Suprapubic skin (tissue), 4 donors: ENCODE measurements at places on chromosomes 16 and 17.

DNA sequence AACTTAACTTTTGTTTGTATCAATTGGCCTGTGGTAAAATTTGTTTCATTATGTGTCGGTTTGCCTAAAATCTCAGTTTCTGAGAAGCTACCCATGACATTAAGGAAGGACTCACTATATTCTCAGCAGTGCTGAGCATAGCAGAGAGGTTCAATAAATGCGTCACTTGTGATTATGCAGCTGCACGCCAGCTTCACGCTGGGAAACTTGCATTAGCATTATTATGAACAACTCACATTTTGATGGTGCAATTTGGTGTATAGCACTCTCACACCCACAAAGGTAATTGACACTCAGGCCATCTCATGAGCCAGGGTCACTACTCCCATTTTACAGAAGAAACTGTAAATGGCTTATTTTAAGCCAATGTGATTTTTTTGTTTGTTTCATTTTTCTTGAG lies 80.6 kb upstream of the SALL1 start:
- DNase-seq: no peak

DNA sequence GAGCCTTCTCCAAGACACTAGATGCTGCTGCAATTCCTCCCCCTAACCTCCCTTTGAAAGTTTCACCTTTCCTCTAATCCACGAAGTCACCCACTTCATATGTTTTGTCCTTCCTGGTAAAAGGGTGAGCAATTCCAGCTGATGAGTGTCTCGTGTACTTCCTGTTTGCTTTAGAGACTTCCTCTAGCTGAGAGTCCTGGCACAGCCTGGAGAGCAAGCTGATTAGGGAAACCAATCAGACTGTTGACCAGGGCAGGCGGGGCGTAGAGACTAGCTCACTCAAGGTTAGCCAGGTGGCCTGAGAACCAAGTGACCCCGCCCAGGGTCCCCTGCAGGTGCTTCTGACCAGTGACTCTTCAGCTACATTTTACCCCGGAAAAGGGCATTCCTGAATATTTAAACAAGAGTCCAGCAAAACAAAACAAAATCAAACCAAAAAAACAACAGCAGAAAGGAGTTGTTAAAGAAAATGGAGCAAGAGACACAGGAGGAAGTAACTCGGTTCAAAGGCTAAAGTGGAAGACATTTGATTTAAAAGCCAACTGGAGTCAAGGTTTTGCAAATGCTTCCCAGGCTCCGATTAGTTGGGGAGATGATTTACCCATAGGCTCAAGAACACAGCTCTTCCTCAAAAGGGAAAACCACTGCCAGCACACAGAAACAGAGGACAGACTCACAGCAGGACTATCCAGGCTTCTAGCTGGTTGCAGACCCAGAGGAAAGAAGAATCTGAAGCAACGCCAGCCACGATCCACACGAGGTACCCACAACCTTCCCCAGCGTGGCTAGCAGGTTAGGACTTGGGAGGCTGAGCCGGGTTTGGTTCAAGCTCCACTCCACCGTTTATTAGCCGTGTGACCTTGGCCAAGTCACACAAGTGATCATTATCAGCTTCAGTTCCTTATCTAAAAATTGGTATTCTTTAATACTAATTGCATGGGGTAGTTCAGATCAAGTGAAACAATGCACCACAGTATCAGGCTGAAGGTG lies 13.4 kb downstream of the HSPB9 start:
- no peak for DNase-seq

GRCh38 chr17:79031996-79032875 lies 8.3 kb downstream of the C1QTNF1 start:
- DNase-seq: peak; percentile 61

GRCh38 chr17:55177855-55178217 lies 86.9 kb upstream of the HLF start:
- no peak for DNase-seq

DNA sequence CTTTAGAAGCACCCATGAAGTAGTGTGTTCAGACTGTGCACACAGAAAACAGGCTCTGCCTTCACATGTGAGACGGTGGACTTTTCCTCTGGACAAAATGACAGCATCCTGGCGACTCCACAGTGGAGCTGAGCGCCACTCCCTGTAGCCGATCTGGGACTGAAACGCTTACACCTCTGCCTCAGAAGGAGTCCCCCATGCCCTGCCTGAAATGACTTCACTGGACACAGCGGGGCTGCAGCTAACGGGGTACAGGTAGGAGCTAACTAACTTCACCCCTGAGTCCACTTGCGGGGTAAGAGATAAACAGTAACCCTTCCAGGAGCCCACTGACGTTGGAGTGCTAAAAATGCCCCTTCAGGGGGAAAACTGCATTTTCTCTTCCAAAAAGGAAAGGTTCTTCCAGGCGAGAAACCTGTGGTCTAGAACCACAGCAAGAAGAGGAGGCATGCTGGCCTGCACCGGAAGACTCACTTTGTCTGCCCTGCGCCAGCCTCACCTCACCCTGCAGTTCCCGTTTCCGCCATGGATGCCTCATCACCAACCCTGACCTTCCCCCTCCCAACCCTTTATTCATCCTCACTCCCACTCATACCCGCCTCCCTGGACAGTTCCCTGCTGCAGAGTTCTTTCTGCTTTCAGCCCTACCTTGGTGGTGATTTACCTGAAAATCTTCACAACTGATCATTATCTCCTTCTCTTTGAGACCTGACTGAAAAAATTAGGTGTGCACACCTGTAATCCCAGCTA lies 19.4 kb upstream of the ENDOV start:
- DNase-seq: no peak

DNA sequence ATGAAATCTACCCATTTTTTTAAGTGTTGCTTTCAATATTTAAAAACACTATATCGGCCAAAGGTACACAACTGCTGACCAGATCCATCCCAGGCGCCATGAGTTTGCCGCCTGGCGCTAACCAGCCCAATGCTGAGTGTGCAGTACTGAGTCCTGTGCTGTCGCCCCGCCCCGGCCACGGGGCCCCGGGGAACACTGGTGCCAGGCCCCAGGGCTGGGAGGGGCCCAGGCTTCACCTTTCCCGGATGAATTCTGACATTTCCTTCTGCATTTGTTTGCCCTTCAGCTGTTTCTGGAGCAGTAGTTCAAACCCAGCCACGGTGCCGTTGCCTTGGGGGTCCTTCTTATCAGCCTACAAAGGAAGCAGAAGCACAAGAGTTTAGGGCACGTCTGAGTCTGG lies 37.8 kb upstream of the RCVRN start:
- no peak for DNase-seq

DNA sequence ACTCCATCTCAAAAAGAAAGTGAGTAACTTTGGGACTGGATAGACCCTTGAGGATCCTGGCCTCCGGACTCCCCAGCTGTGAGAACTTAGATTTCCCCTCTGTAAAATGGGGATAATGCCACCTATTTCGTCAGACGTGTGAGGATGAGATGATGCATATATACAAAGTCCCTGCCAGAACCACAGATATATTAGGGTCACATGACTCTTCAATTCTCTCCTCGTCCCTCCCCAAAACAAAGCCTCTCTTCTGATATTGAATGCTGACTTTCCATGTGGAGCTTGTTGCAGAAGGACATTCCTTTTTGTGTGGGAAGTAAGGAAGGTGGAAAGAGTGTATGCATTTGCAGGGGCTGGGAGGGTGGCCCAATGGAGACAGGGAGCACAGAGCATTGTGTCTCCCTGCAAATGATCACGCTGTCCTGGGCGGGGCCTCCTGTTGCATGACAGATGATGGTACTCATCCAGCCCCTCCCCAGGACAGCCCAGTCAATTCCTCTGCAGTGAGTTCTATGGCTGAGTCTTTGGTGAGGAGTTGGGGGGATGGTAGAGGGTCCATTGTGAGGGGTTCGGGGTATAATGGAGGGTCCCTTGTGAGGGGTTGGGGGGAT lies 35.1 kb upstream of the MGAT5B start:
- no peak for DNase-seq

GRCh38 chr17:6453279-6454024 lies 9.2 kb downstream of the PIMREG start:
- DNase-seq: no peak

DNA sequence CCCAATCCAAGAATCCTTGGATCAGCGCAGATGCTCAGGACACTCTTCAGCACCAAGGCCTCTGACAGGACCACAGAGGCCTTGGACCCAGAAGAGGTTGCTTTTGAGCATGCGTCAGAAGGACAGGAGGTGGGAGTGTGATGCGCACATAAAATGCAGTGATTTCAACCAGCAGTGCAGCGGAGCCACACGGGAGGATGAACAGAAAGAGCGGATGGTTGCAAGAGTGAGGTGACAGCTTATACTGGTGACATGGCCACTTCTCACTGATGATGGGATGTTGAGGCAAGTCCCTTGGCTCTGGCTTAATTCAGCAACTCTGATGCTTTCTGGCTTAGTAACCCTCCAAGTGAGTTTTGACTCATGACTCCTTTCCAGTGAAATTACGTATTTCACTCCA lies 25.2 kb upstream of the ERN1 start:
- peak; percentile 26 for DNase-seq

- DNase-seq: no peak
Measured at GRCh38 chr17:53792997-53793396, 29.7 kb upstream of the KIF2B start.

GRCh38 chr17:4369557-4370230 lies 3.2 kb upstream of the UBE2G1 start:
- no peak for DNase-seq

- DNase-seq: no peak
Measured at GRCh38 chr17:1251866-1252608, 18.2 kb upstream of the BHLHA9 start.

DNA sequence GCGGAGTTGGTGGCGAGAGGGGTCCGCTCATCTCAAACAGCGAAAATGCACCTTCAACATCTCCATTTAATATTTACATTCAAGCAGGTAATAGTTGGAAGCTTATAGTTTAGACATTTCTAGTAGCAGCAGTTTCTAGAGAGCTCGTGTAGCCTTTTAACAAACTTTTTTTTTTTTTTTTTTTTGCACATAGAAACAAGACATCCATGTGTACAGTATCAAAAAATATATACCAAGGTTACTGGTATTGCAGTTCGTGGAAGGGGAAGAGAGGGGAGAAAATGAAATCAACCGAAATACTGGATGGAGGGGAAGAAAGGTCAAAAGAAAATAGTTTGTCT lies 6.2 kb downstream of the CBX4 start:
- no peak for DNase-seq

DNA sequence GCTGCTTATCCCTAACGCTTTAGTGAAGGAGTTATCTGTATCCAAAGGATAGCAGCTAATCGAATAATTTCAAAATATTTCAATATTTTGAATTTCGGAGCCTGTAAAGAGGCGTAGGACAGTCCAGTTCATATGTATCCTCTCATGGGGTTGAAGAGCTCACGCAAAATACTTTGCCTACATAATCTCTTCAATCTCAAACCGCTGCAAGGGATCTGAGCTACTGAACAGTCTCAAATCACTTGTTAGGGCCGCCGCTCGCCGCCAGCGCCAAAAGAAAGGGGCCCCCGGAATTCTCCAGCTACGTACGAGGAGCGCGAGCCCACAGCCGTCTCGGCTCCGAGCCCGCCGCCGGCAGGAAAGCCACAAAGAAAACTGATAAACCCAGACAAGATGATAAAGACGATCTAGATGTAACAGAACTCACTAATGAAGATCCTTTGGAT lies 601 bp upstream of the RFWD3 start:
- DNase-seq: no peak

DNA sequence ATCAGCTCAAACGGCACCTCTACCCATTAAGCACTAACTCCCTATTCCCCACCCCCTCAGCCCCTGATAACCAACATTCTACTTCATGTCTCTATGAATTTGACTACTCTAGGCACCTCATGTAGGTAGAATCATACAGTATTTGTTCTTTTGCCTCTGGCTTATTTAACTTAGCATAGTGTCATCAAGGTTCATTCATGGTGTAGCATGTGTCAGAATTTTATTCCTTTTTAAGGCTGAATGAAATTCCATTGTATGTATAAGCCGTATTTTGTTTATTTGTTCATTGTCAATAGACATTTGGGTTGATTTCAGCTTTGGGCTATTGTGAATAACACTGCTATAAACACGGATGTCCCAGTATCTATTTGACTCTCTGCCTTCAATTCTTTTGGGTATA lies 794.9 kb upstream of the SOX9 start:
- DNase-seq: no peak

GRCh38 chr16:49725651-49726050 lies 130.3 kb downstream of the ZNF423 start:
- DNase-seq: no peak

DNA sequence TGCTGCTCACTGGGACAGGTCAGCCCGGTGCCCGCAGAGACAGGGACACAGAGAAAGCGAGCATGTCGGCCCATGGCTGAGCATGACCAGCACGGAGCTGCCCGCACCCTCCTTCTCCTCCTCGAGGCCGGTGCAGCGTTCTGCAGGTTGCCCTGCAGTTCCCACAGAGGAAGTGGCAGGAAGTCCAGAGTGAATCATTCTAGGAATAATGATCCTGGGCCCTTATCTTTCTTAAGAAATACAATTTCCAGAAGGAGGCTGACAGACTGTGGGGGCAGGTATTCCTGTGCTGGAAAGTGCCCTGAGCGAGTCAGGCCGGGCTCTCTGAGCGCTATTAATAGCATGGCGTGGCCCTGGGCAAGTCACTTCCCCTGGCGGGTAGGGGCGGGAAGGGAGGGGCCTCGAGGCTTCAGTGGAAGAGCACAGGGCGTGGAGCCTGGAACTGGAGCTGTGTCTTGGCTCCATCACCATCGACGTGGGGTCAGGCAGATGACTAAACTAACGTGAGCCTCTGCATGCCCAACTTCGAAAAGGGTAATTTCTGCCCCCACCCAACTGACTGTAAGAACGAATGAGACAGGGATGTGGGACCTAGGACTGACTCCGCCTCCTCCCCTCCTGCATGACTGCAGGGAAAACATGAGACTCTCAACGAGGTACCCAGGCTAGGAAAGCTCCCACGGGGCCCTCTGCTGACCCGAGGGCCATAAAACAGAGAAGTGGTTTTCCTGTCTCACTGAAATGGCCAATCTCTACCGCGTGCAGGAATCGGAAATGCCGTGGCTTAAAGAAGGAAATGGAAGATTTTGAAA lies 9.8 kb downstream of the TMEM204 start:
- no peak for DNase-seq

DNA sequence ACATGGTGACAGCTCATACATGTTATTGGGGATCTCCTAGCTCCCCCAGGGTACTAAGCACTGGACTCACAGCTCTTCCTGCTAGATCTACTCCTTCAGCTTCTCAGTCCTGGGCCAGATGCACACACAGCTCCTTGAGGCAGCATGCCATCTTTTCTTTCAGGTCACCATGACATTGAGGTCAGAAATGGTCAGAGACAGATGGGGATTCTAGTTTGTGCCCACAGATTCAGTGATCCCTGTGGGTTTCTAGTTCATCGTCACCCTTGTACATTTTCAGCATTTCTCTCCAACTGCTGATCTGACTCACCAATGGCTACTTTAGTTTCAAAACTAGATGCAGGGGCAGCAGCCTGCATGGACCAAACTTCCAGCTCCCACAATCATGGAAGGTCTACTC lies 560.7 kb upstream of the PSMD7 start:
- no peak for DNase-seq

GRCh38 chr16:4369007-4369733 lies 2.5 kb upstream of the VASN start:
- DNase-seq: no peak

- no peak for DNase-seq
Measured at GRCh38 chr17:61599608-61600007, 8.6 kb upstream of the NACA2 start.

GRCh38 chr17:12634789-12635414 lies 30.8 kb upstream of the MYOCD start:
- no peak for DNase-seq
